ENCODE measurements at places on chromosomes 2 and 18.

DNA sequence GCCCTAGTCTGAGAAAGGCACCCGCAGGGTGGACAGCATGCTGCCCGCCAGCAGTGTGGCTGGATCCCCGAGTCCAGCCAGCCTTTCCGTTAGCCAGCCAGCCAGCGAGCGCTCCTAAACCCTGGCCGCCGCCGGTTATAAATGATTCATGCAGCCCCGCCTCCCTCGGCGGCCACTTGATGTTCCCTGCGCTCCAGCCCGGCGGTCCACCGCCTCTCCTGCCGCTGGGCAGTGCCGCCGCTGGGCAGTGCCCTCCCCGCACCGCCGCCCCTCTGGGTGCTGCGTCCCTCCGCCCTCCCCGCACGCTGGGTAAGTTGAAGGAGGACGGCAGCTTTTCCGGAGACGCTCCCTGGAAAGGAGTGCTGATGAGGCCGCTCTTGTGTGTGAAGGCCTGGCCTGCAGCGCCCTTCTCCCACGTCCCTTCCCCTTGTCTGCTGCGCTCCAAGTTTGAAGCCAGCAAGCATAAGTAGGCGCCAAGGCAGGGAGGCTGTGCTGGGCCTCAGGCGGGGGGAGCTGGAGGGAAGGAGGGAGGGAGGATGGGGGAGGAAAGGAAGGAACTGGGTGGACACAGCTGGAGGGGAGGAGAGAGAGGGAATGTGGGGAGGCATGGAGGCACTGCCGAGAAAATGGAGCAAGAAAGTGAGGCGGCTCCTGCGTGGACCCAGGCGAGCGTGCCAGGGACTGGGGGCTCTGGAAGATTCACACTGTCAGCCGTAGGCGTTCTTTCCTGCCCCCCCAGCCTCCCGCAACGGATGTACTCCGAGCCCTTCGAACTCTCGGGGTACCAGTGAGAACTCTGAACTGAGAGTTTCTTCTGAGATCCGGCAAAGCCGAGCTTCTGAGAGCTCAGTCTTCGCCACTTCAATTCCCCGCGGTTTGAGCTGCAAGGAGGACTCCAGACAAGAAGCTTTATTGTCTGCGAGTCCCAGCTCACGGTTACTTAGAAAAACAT is 131.9 kb downstream of the GLI2 start:
- DNase-seq = no peak

- DNase-seq = no peak
Observed at GRCh38 chr2:213251618-213252017, 32.6 kb upstream of the SPAG16 start.

DNA sequence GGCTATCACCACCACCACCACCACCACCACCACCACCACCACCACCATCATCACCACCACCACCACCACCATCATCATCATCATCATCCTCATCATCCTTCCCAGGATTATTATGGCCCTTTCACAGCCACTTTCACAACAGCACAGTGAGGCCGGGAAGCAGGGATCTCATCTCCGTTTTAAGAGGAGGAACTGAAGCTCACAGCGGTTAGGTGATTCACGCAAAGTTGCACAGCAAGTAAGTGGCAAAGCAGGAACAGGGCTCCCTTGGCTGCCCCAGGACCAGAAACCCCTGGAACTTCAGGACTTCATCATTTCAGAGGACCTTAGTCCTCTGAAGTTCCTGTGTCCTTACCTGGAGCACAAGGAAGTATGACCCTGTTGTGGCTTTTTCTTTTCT is 26.8 kb downstream of the MRPL35 start:
- DNase-seq = no peak

- no peak for DNase-seq
Observed at GRCh38 chr18:24185805-24186204, 46.9 kb downstream of the CABYR start.

DNA sequence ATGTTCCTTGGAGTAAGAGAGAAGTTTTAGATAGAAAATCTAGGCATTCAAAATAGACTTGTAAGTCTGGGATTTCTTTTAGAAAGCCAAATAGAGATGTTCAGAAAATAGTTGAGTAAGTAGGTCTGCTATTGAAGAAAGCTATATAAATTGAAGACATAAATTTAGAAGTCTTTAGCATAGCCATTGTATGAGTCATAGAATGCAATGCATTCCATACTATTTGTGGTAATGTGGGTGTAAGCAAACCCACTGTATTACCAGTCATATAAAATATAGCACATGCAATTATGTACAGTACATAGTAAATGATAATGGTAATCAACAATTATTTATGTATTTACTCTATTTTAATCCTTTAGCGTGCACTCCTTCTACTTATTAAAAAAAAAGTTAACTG is 14.1 kb downstream of the MC4R start:
- DNase-seq = no peak

GRCh38 chr2:219918944-219919343 is 291.5 kb downstream of the SLC4A3 start:
- DNase-seq = no peak

GRCh38 chr2:35714883-35715282 is 640.7 kb upstream of the CRIM1 start:
- no peak for DNase-seq

GRCh38 chr2:660586-661359 is 16.4 kb downstream of the TMEM18 start:
- no peak for DNase-seq

DNA sequence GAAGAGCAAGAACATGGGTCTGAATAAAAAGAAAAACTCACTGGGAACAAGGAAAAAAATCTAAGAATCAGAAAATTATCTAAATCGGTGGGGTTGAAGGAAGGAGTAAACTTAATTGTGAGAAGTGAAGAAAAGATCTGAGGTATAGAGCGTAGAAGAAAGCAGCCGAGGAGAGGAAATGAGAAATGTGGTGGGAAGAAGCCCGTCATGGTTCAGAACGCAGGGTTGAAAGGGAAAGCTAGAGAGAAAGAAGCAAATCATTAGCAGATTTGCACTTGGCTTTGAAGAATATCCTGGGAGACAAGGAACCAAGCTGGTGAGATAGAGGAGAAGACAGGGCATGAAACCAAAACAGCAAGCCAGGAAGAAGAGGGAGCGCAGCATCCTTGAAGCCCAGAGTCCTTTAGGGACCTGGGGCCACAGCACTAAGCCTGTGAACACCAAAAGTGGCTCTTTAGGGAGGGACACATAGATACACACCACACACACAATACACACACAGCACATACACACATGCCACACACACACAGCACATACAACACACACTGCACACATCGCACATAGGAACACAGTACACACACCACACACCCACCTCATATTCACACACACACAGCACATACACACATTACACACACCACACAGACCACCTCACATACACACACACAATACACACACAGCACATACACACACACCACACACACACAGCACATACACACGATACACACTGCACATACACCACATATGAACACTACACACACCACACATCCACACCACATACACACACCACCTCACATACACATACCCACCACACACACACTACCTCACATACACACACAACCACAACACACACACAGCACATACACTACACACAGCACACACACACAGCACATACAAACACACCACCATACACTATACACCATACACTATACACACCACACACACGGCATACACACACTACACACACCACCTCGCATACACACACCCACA is 274.6 kb downstream of the ETAA1 start:
- DNase-seq = no peak

GRCh38 chr2:235502336-235502735 is 8.5 kb downstream of the AGAP1 start:
- DNase-seq = no peak

GRCh38 chr18:45571714-45572113 is 43.6 kb upstream of the SLC14A2 start:
- no peak for DNase-seq

GRCh38 chr2:20986024-20986939 is 57.6 kb downstream of the APOB start:
- DNase-seq = no peak

GRCh38 chr18:37628470-37629220 is 63.0 kb upstream of the CELF4 start:
- DNase-seq = no peak

- DNase-seq = no peak
Observed at GRCh38 chr2:180003073-180003472, 4.0 kb downstream of the CWC22 start.

- DNase-seq = no peak
Observed at GRCh38 chr2:55954306-55955035, 30.9 kb upstream of the EFEMP1 start.

- DNase-seq = no peak
Observed at GRCh38 chr2:65595630-65596029, 163.2 kb upstream of the SPRED2 start.

DNA sequence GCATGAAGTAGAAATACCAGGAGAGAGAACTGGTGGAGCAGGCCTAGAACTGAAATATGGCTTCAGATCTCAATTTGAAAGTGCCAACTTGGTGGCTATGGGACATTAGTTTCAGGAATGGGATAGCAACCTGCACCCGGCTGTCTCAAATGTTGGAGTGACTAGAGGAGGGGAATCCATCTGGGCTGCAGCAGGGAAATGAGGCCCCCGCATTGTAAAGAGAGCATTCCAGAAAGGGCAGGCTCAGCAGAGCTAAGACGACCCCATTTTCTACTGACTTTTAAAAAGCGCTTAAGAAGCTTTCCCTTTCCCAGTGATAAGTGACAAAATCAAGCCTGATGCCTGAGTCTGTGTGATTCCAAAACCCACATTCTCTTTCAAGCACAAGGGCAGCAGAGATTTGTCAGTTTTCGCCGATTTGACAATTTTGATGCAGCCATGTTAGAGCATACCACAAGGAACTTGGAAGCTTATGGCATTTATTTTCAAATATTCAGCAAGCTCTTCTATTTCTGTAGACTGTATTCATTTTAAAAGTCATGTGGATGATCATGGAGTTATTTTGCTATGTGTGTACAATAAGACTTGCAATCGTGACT is 119.8 kb upstream of the ARHGAP28 start:
- DNase-seq = no peak

- DNase-seq = no peak
Observed at GRCh38 chr2:230899786-230900185, 25.3 kb downstream of the GPR55 start.

- no peak for DNase-seq
Observed at GRCh38 chr2:77999376-77999775, 477.2 kb upstream of the LRRTM4 start.

DNA sequence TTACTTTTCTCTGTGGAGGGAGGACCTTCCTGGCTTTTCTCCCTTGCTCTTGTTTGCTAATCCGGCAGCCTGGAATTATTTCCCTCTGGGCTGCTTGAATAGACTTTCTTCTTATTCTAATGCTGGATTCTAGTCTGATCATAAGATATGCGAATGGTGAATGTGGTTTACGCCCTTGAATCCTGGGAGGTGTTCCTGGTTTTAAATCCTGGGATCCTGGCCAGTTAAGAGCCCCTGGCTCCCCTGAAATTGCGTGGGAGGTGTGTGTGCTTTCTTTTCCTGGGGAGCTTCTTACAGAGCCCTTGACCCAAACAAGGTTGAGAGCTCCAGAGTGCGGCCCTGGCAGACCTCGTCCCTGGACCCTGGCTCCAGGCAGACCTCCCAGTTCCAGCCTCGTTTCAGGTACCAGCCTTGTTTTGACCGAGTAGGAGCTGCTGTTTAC is 2.8 kb downstream of the SH3BP4 start:
- no peak for DNase-seq

GRCh38 chr2:157251932-157252331 is 5.6 kb upstream of the GALNT5 start:
- no peak for DNase-seq

DNA sequence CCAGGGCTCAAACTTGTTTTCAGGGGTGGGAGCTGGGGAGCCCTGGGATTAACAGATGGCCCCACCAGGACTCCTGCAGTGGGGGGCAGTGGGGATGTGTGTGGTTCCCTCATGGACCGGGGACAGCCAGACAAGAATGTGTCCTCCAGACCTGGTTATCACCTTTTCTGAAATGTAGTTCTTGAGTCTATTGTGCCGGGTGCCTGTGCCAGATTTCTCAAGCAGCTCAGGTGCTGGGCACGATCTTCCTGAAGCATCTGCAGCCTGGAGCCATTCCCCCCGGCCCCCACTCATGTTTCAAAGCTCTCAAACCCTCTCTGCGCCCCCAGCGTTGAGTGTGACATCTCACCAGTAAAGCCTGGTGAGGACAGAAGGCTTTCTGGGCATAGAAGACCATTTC is 48.4 kb upstream of the HAAO start:
- no peak for DNase-seq

GRCh38 chr2:71060871-71061270 is 7.6 kb upstream of the NAGK start:
- no peak for DNase-seq

DNA sequence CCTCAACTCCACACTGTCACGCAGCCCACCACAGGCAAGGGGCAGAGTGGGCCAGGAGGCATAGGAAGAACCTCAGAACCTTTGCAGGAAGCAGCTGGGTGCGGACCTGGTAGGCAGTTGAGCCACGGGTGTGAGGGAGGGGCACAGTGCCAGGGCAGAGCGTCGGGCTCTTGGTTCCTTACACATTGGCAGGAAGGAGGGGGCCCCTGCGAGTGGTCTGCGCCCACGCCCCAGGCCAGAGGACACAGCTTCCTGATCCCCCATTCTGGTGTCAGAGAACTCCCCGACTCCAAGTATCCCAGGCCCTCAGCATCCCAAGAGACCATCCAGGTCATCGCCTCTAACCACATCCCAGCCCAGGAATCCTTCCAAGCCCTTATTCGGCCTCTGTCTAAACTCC is 61.5 kb downstream of the TNS1 start:
- no peak for DNase-seq

GRCh38 chr2:240569998-240570530 is 1.8 kb downstream of the RNPEPL1 start:
- DNase-seq = peak; percentile 12

DNA sequence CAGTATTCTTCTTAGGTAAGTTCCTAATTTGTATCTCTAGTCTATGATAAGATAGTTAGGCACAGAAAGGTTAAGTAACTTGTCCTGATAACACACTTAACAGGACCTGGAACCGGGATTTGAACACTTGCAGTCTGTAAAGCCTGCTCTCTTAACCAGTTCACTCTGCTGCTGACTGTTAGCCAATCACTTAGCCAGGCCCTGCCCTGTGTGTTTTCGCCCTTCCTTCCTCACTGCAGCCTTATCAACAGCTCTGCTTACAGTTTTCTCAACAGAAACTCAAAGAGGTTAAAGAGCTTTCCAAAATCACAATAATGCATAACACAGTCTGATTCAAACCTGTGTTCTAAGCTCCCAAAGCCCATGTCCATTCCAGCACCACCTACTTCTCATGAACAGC is 151.7 kb downstream of the TRABD2A start:
- DNase-seq = no peak

DNA sequence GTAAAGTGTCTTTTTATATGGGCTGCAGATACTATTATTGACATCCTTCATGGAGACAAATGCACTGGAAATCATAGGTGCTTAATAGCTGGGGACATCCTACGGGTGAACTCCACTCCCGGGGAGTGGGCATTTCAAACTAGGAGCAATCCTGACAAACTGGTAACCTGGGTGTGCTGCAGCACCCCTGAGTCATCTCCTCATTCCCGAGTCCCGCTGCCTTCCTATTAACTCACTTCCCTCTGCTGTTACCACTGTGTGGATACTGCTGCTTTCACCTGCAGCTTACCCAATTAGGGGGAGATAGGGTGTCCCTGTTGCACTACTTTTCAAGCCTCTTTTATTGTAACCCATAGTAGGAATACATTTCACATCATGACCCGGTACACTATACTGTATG is 134.2 kb downstream of the RAPGEF4 start:
- no peak for DNase-seq

- DNase-seq = no peak
Observed at GRCh38 chr18:63446266-63446665, 24.0 kb upstream of the VPS4B start.

GRCh38 chr18:29172756-29173067 is 995.8 kb upstream of the CDH2 start:
- DNase-seq = no peak

GRCh38 chr2:212066546-212066945 is 472.1 kb downstream of the ERBB4 start:
- DNase-seq = no peak
